ENCODE measurements at places on chromosomes 6 and 20. TPM values are rescaled to one million over a fixed set of nuclear protein-coding genes. Genes with fewer than 3 reads are reported as not detected.

DNA sequence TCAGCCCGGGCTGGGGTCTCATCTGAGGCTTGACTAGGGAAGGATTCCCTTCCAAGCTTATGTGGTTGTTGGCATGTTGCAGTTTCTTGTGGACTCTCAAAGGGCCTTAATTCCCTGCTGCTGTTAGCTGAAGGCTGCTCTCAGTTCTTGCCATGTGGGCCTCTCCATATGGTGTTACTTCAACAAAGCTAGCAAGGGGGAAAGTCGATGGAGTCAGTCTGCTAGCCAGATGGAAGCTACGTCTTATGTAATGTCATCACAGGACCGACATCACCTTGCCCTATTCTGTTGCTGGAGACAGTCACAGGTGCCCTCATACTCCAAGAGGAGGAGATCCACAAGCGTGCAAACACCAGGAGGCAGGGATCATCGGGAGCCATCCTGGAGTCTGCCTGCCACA lies 43.3 kb upstream of the ARMC2 start:
- no peak overlapping the region for H3K4me3 ChIP-seq
- H3K27ac ChIP-seq = no peak overlapping the region
- DNase-seq = no peak
- H3K36me3 ChIP-seq = no peaks in the 10 kb centered on the region
- no peaks in the 10 kb centered on the region for H3K4me1 ChIP-seq
- no peaks in the 10 kb centered on the region for H3K27me3 ChIP-seq

GRCh38 chr6:107730683-107731314 lies 93.3 kb downstream of the SCML4 start:
- no peaks in the 10 kb centered on the region for H3K27me3 ChIP-seq
- no peaks in the 10 kb centered on the region for H3K36me3 ChIP-seq
- DNase-seq = no peak

NXT1 gene
- total RNA-seq = 20.4 TPM

DNA sequence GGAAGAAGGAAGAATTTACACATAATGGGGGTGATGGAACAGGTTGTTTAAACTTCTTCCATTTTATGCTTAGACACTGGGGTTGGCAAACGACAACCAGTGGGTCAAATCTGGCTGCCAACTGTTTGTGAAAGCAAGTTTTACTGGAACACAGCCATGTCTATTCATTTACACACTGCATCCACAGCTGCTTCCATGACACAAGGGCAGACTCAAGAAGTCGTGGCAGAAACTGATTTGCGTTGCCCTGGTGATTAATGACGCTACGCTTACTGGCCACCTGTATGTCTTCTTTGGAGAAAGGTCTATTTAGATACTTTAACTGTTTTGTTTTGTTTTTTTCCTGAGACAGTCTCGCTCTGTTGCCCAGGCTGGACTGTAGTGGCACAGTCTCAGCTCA lies 19.0 kb downstream of the CTCFL start:
- H3K4me3 ChIP-seq = no peak overlapping the region
- DNase-seq = no peak
- H3K27ac ChIP-seq = no peak overlapping the region
- H3K36me3 ChIP-seq = no peaks in the 10 kb centered on the region
- no peaks in the 10 kb centered on the region for H3K4me1 ChIP-seq
- no peaks in the 10 kb centered on the region for H3K27me3 ChIP-seq

GLP1R gene
- total RNA-seq = not detected

SLC22A16 gene
- total RNA-seq = 0.20 TPM

DNA sequence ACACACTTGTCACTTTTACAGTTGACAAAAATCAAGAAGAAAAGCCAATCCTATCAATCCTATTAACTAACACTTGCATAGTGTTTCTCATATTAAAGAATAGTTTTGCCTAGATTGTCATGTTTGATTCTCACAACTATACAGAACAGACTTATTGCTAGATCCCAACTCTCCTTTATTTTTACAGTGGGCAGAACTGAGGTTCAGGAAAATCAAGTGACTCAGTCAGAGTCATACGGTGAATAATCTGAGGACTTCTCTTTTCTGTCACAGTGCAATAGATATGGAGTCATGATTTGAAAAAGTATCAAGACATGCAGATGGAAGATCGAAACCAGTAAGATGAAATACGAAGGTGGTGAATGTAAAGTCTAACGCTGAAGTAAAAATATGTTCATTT lies 195.1 kb upstream of the CITED2 start:
- peaks cover 7% of the 10 kb centered on the region for H3K4me1 ChIP-seq
- H3K36me3 ChIP-seq = no peaks in the 10 kb centered on the region
- no peaks in the 10 kb centered on the region for H3K27me3 ChIP-seq
- peak overlapping the region; percentile 26 for H3K27ac ChIP-seq
- no peak overlapping the region for H3K4me3 ChIP-seq

DNA sequence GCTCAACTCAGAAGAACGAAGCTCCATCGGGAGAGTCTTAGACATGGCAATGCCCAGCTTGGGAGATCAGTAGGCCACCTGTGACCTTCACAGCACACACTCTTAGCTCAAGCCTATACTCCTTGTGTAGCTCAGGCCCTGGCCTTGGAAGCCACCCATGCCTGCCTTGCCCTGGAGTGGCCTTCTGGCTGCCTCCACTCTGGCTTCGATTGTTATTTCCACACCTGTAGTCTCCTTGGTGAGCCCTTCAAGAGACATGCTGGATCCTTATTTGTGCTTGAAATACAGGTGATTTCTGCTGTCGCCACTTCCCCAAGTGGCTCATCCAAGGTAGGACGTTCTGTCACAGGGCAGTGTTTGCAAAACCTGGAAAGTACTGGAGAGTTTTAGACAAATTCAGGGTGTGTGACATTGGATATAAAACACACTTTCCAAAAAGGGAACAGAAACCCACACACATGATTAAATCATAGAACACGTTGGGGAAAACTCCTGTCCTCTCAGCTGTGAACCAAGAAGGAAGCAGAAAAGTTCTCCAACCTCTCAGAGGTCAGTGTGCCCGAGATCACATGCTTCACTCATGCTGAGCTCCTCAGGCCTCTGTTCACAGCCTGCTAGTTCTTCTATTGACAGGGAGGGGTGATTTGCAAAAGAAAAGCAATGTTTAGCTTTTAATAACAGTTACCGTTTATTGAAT lies 391.8 kb downstream of the CDC5L start:
- no peaks in the 10 kb centered on the region for H3K4me1 ChIP-seq
- H3K36me3 ChIP-seq = no peaks in the 10 kb centered on the region
- H3K4me3 ChIP-seq = no peak overlapping the region
- H3K27me3 ChIP-seq = no peaks in the 10 kb centered on the region
- DNase-seq = no peak

DNA sequence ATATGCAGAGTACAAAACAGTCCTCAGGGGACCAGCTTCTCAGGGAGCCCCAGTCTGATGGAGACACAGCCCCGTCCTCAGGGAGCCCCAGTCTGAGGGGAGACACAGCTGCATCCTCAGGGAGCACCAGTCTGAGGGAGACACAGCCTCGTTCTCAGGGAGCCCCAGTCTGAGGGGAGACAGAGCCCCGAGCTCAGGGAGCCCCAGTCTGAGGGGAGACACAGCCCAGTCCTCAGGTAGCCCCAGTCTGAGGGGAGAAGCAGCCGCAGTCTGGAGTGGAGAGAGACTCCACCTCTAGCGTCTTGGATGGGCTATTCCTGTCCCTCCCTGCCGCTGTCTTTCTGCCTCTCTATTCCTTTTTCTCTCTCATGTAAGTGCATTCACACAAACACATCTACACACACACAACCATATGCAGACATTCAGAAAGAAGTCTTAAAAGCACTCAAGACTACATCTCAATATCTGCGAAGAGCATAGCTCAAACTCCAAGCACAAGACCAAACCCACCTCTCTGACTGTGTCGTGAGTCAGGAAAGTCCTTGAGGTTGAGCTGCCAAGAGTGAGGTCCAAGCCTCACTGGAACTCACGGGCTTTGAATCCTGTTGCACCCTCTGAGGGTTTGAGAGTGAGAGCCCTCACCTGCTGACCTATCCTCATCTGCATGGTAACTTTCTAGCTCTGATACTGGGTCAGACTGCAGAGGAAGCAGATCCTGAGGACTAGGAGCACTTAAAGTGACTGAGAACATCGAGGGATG lies 53.1 kb upstream of the SAYSD1 start:
- no peak overlapping the region for H3K4me3 ChIP-seq
- no peaks in the 10 kb centered on the region for H3K27me3 ChIP-seq
- no peak overlapping the region for H3K27ac ChIP-seq
- DNase-seq = no peak
- peaks cover 5% of the 10 kb centered on the region for H3K4me1 ChIP-seq
- H3K36me3 ChIP-seq = no peaks in the 10 kb centered on the region

DNA sequence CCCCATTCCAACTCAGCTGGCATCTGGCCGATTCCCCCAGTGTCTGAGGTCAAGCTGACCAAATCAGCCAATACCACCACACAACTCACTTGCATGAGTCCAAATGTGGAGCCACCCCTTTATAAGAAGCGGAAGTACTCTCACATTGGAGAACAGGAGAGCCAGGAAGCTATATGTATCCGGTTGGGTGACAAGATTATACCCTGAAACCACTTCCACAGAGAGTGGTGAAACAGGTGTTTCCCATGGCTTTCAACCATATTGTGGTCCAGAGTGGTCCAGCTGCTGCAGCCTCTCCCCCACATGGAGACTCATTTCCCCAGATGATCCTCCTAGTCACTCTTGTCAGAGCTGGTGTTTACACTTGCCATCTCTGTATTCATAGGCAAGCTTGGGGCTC lies 24.0 kb upstream of the SERINC1 start:
- no peak overlapping the region for H3K27ac ChIP-seq
- H3K36me3 ChIP-seq = no peaks in the 10 kb centered on the region
- H3K4me1 ChIP-seq = no peaks in the 10 kb centered on the region
- H3K27me3 ChIP-seq = no peaks in the 10 kb centered on the region
- DNase-seq = no peak

GRCh38 chr6:32980488-32981038 lies 12.2 kb downstream of the BRD2 start:
- no peak for DNase-seq
- H3K27ac ChIP-seq = no peak overlapping the region
- H3K27me3 ChIP-seq = no peaks in the 10 kb centered on the region
- peaks cover 62% of the 10 kb centered on the region for H3K36me3 ChIP-seq

- H3K27me3 ChIP-seq = no peaks in the 10 kb centered on the region
- H3K4me1 ChIP-seq = peaks cover 65% of the 10 kb centered on the region
- H3K36me3 ChIP-seq = no peaks in the 10 kb centered on the region
- H3K27ac ChIP-seq = peak overlapping the region; percentile 92
Measured at GRCh38 chr20:45344168-45344860, 3.9 kb downstream of the SDC4 start.

OLIG3 gene
- total RNA-seq = not detected

MMP24 gene
- total RNA-seq = 7.3 TPM

RAET1L gene
- total RNA-seq = not detected

GRCh38 chr6:147990159-147990558 lies 352.5 kb upstream of the SASH1 start:
- H3K4me1 ChIP-seq = no peaks in the 10 kb centered on the region
- no peaks in the 10 kb centered on the region for H3K36me3 ChIP-seq
- no peak overlapping the region for H3K27ac ChIP-seq
- no peak overlapping the region for H3K4me3 ChIP-seq

HLA-DQA1 gene
- 131 TPM for total RNA-seq

- DNase-seq = no peak
- no peak overlapping the region for H3K27ac ChIP-seq
- no peaks in the 10 kb centered on the region for H3K27me3 ChIP-seq
- no peaks in the 10 kb centered on the region for H3K36me3 ChIP-seq
- no peak overlapping the region for H3K4me3 ChIP-seq
Measured at GRCh38 chr6:44624936-44625573, 237.5 kb downstream of the CDC5L start.

VGLL2 gene
- total RNA-seq = not detected

GRCh38 chr20:25254986-25255680 lies 7.2 kb downstream of the PYGB start:
- peaks cover 19% of the 10 kb centered on the region for H3K4me1 ChIP-seq
- H3K27ac ChIP-seq = no peak overlapping the region
- H3K36me3 ChIP-seq = peaks cover 12% of the 10 kb centered on the region
- H3K27me3 ChIP-seq = no peaks in the 10 kb centered on the region
- DNase-seq = no peak

DNA sequence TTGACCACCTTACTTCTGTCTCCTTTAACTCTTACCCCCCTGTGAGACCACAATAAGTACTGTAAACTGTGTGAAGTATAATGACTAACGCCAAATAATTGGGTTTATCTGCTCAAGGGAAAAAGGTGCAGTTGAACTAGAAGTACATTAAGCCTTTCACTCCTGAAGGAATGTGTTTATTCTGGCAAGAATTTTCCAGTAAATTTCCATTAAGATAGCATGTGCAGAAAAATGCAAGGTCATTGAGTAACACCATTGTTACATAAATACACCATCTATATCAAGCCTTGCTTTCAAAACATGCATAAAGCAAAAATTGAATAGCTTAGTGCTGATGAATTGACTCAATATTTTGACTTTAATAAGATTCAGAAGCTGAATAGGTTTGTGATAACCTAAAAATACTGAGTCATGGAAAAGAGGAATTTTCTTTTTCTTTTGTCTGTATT lies 65.4 kb downstream of the ARHGAP18 start:
- no peak for DNase-seq
- H3K4me1 ChIP-seq = peaks cover 48% of the 10 kb centered on the region
- H3K27me3 ChIP-seq = no peaks in the 10 kb centered on the region

GRCh38 chr20:11214256-11214840 lies 540.5 kb upstream of the JAG1 start:
- DNase-seq = no peak
- no peak overlapping the region for H3K27ac ChIP-seq
- no peaks in the 10 kb centered on the region for H3K27me3 ChIP-seq
- H3K4me1 ChIP-seq = peaks cover 15% of the 10 kb centered on the region
- H3K36me3 ChIP-seq = no peaks in the 10 kb centered on the region

GRCh38 chr6:14509120-14509519 lies 391.5 kb downstream of the CD83 start:
- H3K4me1 ChIP-seq = no peaks in the 10 kb centered on the region
- H3K27ac ChIP-seq = no peak overlapping the region
- H3K27me3 ChIP-seq = no peaks in the 10 kb centered on the region
- no peak for DNase-seq
- H3K36me3 ChIP-seq = no peaks in the 10 kb centered on the region

GRCh38 chr6:137011406-137011805 lies 33.4 kb downstream of the IL20RA start:
- H3K36me3 ChIP-seq = no peaks in the 10 kb centered on the region
- DNase-seq = no peak
- no peak overlapping the region for H3K27ac ChIP-seq
- H3K27me3 ChIP-seq = no peaks in the 10 kb centered on the region
- H3K4me1 ChIP-seq = no peaks in the 10 kb centered on the region

GRCh38 chr6:17096652-17097051 lies 5.2 kb upstream of the STMND1 start:
- no peak for DNase-seq
- peaks cover 4% of the 10 kb centered on the region for H3K4me1 ChIP-seq

- H3K36me3 ChIP-seq = no peaks in the 10 kb centered on the region
- no peak for DNase-seq
- H3K27ac ChIP-seq = no peak overlapping the region
- H3K27me3 ChIP-seq = no peaks in the 10 kb centered on the region
- peaks cover 9% of the 10 kb centered on the region for H3K4me1 ChIP-seq
Measured at GRCh38 chr6:27631609-27631916, 158.7 kb upstream of the ZNF184 start.

GRCh38 chr6:132063738-132064137 lies 112.6 kb upstream of the CCN2 start:
- no peaks in the 10 kb centered on the region for H3K27me3 ChIP-seq
- no peaks in the 10 kb centered on the region for H3K36me3 ChIP-seq
- no peak overlapping the region for H3K27ac ChIP-seq
- no peak for DNase-seq
- H3K4me1 ChIP-seq = no peaks in the 10 kb centered on the region
- H3K4me3 ChIP-seq = no peak overlapping the region

- H3K36me3 ChIP-seq = no peaks in the 10 kb centered on the region
- DNase-seq = no peak
- H3K4me3 ChIP-seq = no peak overlapping the region
Measured at GRCh38 chr6:105898286-105898685, 187.8 kb upstream of the PRDM1 start.

AP5S1 gene
- 9.4 TPM for total RNA-seq
